NCI-H226 (cell line): ENCODE measurements at places on chromosomes 6 and 20.

DNA sequence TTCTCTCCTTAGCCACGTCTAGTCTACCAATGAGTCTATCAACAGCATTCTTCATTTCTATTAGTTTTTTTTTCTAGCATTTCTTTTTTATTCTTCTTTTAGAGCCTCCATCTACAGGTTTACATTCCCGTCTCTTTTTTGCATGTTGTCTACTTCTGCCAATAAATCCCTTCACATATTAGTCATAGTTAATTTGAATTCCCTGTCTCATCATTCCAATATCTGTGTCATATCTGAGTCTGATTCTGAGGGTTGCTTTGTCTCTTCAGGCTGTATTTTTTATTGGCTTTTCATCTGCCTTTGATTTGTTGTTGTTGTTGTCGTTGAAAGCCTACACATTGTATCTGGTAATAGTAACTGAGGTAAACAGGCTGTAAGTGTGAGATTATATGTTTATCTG lies 104.6 kb downstream of the HMGCLL1 start:
- no peak for DNase-seq

- no peak for DNase-seq
Observed at GRCh38 chr20:1341561-1342265, 12.8 kb upstream of the SDCBP2 start.

- no peak for DNase-seq
Observed at GRCh38 chr20:5973172-5973571, 22.7 kb downstream of the MCM8 start.

DNA sequence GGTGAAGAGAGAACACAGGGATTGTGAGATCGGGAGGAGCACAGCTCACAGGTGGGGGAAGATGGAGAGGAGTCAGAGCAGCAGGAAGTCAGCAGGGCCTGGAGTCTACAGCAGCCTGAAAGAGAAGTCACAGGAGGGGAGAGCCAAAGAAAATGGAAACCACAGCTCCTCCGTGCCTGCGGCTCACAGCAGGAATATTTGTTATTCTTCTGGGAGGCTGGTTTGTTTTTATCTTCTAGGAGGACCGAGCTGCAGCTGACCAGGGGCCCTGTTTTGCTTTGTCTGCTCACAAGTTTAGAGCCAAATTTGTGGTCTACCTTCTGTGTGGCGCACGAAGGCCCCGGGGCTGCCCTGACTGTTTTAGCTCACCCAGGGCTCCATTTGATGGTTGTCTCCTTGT lies 81.8 kb downstream of the CLIC5 start:
- no peak for DNase-seq

DNA sequence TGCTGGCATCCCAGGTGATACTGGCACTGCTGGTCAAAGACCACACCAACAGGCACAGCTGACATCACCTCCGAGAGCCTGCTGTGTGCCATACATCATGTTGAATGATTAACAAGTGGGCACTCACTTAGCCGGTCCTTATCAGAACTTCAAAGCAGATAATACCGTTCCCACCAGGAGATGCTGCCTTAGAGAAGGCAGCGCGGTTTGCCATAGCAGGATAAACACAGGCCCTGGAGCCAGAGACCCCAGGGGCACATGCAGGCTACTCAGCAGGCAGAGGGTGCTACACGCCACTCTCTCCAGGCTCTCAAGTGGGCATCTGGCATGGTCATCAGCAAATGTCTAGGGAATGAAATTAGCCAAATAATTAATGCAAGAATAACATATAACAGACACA lies 86.5 kb upstream of the CST7 start:
- DNase-seq: no peak

DNA sequence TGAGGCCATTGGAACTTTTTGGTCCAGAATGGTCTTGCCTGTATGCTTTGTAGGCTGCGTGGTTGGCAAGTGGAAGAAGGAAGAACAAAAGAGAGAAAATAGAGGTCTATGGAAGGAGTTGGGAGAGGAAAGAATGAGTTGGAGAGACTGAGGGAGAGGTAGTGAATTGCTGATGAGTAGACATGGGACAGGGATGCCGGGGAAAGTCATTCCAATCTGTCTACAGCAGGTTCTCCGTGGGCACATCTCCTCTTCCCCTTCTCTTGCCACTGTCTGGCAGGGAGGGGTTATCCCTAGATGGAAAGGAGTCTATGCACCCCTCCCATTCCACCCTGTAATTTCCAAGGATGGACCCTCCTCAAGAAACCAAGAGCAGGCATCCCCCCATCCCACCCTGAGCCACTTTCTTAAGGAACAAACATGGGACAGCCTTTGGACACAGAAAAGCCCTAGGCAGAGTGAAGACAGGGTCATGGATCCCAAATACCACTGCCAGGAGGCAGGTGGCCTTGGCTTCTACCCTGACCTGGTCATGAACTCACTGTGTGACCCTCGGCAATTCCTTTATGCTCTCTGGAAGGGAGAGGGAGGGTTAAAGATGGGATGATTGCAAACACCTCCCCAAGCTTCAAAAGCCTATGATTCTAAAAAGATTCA lies 196.9 kb downstream of the LRFN2 start:
- DNase-seq: no peak

GRCh38 chr6:26414281-26414680 lies 12.2 kb downstream of the BTN3A1 start:
- no peak for DNase-seq

- DNase-seq: peak; percentile 98
Observed at GRCh38 chr6:142378138-142378875, 76.5 kb downstream of the ADGRG6 start.

- DNase-seq: no peak
Observed at GRCh38 chr6:4803343-4803744, 27.1 kb downstream of the CDYL start.

DNA sequence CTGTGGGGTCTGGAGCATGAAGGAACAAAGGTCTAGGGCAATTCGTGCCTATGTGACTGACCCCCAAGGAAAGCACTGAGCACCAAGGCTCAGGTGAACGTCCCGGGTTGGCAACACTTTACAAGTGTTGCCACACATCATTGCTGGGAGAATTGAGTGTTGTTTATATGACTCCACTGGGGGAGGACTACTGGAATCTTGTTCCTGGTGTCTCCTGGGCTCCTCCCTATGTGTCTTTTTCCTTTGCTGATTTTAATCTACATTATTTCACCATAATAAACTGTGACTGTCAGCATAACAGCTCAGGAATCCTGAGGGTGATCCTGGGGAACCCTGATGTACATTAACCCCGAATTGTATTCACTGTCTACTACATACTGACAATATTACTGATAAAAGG lies 207.7 kb upstream of the BMP2 start:
- DNase-seq: peak; percentile 15

- DNase-seq: no peak
Observed at GRCh38 chr20:34615477-34615876, 57.0 kb downstream of the MAP1LC3A start.

DNA sequence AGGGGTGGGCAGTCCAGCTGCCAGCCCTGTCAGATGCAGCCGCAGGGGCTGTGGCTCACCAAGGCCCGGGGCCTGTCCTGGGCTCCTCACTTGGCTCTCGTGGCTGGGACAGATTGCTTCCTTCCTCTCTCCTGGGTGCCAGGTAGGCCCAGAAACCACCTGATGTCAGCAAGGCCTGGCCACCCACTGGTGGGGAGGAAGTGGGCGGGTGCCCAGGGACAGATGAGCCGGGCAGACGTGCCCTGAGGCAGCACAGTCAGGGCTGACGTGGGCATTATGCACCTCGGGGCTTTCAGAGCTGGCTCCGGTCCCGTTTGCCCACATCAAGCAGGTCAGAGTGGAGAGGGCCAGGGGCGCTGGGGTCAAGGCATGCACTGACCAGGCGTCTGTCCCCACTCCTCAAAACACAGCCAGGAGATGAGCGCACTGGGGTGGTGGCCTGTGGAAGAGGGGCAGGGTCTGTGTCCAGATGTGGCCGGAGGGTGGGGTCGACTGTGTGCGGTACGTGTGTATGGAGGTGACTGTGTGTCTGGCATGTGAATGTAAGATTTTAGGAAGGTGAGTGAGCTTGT lies 133.2 kb upstream of the PTPN1 start:
- DNase-seq: peak; percentile 62

GRCh38 chr6:132698608-132699007 lies 15.2 kb downstream of the VNN1 start:
- DNase-seq: no peak

DNA sequence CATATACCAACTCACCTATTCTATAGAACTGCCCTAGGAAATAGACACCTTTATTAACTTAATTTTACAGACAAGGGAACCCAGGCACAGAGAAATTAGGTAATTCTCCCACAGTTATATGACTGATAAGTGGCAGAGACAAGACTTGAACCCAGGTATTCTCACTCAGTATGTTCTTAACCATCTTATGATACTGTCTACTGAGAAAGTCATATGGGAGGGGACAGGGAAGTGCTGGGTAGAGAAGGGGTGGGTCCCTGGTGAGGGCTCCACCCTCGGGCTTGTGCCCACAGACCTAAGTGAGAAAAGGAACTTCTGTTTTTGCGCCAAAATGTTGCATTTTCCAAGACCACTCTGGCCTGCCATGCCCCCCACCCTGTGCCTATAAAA lies 123.5 kb downstream of the RNF144B start:
- no peak for DNase-seq

DNA sequence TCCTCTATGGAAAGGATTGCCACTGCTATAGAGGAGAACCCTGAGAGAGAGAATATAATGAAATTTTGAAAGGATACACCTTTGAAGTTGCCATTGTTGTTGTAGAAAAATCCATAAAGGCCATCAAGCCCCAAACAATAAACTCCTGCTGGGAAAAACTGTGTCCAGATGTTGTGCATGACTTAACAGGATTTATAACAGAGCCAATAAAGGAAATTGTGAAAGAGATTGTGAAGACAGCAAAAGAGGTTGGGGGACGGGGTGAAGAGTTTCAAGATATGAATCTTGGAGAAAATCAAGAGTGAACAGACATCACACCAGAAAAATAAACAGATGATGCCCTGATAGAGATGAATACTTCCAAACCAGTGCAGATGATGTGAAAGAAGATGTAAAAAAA lies 396.4 kb downstream of the BCKDHB start:
- DNase-seq: no peak

- no peak for DNase-seq
Observed at GRCh38 chr20:33169176-33169794, 1.3 kb downstream of the BPIFA2 start.

GRCh38 chr20:59569305-59569704 lies 35.0 kb upstream of the PHACTR3 start:
- no peak for DNase-seq

- DNase-seq: no peak
Observed at GRCh38 chr6:76708641-76709331, 636.3 kb upstream of the IMPG1 start.

- DNase-seq: no peak
Observed at GRCh38 chr20:19462491-19462890, 250.0 kb downstream of the SLC24A3 start.

- DNase-seq: no peak
Observed at GRCh38 chr20:63091901-63092659, 85.3 kb upstream of the BHLHE23 start.

DNA sequence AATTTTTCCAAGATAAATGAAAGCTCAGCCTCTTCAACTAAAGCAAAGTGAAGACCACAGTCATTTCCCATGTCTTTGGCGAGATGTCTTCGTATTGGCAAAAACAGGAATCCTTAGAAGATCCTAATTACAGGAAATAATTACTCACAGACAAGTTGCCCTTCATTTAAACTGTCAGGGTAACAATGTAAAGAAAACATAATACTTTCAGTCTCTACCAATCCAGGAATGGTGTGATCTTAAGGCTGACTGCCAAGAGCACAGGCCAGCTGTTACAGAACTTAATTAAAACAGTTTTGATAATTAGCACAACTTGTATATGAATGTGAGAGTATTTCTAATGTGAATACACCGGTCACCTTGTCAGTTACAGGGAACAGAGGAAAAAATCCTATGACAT lies 292.2 kb downstream of the PACRG start:
- no peak for DNase-seq

- no peak for DNase-seq
Observed at GRCh38 chr6:39786649-39787048, 5.5 kb upstream of the DAAM2 start.

GRCh38 chr20:38665094-38665493 lies 59.2 kb upstream of the SLC32A1 start:
- no peak for DNase-seq

DNA sequence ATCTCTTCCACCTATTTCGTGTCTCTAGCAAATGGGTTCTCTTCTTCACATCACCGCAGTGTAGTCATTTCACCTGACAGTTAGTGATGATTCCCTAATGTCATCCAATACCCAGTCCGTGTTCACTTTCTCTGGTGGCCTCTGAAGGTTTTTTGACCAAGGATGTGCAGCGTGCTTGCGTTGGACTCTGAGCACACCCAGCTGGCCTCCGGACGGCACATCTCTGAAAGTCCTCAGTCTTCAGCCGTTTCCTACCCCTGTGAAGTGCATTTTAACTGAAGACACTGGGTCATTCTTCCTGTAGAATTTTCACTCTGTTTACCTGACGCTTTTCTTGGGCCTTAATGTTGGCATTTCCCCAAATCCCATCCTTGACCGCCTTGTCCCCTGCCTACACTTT lies 98.7 kb downstream of the ERMARD start:
- no peak for DNase-seq

DNA sequence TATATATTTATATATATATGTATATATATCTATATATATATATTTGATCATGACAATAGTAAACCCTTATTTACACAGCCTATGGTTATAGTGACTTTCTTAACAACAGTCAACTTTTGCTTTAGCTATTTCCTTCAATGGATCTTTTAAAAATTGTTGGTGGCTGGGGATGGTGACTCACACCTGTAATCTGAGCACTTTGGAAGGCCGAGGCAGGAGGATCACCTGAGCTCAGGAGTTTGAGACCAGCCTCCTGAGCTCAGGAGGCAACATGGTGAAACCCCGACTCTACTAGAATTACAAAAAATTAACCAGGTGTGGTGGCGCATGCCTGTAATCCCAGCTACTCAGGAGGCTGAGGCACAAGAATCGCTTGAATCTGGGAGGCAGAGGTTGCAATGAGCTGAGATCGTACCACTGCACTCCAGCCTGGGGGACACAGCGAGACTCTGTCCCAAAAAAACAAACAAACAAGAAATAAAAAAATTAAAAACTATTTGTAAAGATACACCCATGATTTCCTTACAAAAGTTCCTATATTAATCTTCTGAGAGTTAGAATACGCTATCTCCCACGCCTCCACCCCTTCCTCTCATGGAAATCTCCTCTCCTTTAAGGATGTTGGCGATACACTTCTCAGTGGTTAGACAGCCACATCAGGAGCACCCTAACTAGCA lies 29.2 kb upstream of the CNKSR3 start:
- DNase-seq: no peak
